ENCODE measurements at places on chromosomes 1 and 21.

GRCh38 chr1:109626682-109627408 lies 7.2 kb downstream of the AMPD2 start:
- DNase-seq = no peak

GRCh38 chr21:43733529-43734071 lies 14.7 kb downstream of the PDXK start:
- no peak for DNase-seq

DNA sequence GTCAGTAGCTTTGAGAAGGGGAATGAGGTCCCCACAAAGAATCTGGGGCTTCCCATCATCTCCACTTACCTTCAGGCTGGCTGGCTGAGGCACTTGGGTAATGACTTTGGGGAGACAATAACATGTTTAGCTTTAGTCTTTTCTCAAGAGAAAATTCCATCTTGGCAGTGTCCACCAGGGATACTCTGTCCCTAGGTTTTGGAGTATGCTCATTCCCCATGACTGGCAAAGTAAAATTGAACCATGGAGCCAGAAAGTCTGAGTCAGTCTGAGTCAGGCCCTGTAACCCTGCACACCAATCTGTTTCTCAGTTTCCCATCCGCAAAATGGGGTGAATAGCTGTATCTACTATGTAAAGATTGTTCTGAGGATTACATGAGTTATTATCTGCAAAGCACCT lies 28.2 kb downstream of the RUNX1 start:
- DNase-seq = no peak

DNA sequence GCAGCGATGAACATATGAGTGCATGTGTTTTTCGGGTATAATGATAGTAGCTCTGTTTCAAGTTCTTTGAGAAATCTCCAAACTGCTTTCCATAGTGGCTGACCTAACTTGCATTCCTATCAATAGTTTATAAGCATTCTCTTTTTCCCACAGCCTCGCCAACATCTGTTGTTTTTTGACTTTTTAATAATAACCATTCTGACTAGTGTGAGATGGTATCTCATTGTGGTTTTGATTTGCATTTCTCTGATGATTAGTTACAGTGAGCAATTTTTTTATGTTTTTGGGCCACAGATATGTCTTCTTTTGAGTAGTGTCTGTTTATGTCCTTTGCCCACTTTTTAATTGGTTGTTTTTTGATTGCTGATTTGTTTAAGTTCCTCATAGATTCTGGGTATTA lies 10.6 kb upstream of the RUNX1 start:
- no peak for DNase-seq

DNA sequence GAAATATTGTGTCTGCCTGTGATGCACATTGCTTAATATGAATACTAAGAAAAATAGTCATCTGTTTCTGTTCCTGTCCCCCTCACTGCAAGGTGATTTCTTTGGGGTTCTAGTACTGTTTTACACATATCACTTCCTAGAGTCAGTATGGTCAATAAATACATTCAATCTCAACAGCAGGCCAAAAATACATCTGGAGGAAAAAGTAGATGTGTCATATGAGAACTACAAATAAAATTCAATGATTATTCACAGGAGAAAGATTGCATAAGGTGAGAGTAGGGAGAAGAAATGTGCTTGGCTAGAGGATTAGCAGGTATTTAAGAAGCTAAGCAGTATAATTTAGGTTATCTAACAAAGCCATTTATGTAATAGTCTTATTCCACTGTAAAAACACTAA lies 45.3 kb upstream of the SAMSN1 start:
- DNase-seq = no peak

DNA sequence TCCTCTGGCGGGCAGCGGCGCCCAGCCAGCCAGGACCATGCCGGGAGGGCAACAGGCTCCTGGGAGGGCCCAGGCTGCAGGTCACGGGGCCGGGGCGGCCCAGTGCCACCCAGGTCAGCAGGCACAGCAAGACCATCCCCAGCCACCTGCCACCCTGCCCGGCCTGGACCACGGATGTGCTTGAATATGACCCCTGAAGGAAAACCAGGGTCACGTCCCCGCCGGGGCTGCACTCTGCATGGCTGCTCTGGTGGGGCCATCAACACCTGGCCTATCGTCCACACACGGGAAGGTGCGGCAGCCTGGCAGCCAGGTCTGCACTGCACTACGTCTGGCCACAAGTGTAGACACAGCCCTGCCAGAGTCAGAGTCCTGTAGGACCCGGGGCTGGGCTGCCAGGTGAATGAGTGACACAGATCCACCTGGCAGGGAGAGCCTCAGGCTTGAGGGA lies 6.9 kb downstream of the WNT9A start:
- no peak for DNase-seq

DNA sequence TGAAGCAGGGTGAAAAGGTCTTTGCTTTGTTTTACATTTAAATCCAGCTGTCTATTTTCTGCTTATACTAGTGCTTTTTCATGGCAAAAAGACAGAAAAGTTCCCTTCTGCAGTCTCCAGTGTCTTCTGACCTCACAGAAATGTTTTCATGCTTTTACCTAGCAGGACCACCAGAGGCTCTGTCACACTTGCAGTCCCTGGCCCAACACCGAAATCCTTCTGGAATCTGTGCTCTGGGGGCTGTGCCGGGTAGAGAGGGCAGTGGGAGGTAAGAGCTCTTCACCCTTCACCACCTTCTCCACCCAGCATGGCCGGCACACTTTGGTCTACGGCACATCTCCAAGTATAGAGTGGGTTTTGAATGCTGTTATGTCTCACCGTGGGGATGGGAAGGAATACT lies 20.8 kb downstream of the GNAT2 start:
- DNase-seq = peak; percentile 37

GRCh38 chr21:35981514-35982070 lies 78.7 kb downstream of the SETD4 start:
- no peak for DNase-seq
